B cell (primary cell): ENCODE measurements at places on chromosomes 1 and 21.
A peak's percentile ranks its signal among the peaks of the same experiment; 100 is the strongest.

GRCh38 chr1:62841587-62842169 is 57.7 kb downstream of the ATG4C start:
- H3K4me3 ChIP-seq: no peak overlapping the region
- peak; percentile 70 for DNase-seq
- no peaks in the 10 kb centered on the region for H3K4me1 ChIP-seq
- H3K36me3 ChIP-seq: peaks cover 7% of the 10 kb centered on the region
- no peaks in the 10 kb centered on the region for H3K27me3 ChIP-seq

GRCh38 chr1:170660871-170661645 is 2.9 kb upstream of the PRRX1 start:
- H3K36me3 ChIP-seq: no peaks in the 10 kb centered on the region
- peak; percentile 8 for DNase-seq
- no peak overlapping the region for H3K4me3 ChIP-seq
- H3K27me3 ChIP-seq: peaks cover 75% of the 10 kb centered on the region
- peaks cover 14% of the 10 kb centered on the region for H3K4me1 ChIP-seq

- peaks cover 55% of the 10 kb centered on the region for H3K4me1 ChIP-seq
- H3K36me3 ChIP-seq: peaks cover 37% of the 10 kb centered on the region
- no peaks in the 10 kb centered on the region for H3K27me3 ChIP-seq
- no peak overlapping the region for H3K4me3 ChIP-seq
- peak overlapping the region; percentile 75 for H3K27ac ChIP-seq
Observed at GRCh38 chr1:206472454-206472853, 2.2 kb downstream of the IKBKE start.

DNA sequence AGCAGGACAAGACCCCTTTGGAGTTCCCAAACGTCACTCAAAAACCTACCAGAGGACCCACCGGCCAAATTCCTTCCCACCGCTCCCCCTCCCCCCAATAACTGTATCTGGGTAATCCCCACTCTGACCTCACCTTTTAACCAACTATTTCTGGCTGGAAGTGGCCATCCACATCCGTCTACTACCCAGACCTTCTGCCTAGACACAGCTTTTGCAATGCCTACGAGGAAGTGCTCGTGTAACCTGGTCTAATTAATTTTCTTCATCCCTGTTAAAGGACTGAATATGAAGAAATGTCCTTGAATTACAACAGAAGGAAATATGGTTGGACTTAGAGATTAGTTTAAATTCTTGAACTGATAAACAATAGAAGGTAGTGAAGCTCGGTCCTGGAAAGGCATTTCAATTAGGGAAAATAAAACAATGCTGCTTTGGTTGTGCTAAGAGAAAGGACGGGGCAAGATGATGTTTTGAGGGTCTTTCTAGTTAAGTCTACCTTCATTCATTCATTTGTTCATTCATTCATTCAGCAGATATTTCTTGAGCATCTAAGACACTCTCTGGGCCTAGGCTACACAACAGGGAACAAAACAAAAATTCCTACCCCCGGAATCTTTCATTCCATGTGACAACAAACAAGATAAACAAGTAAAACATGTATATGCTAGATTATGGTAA is 18.8 kb downstream of the AVPR1B start:
- H3K27me3 ChIP-seq: no peaks in the 10 kb centered on the region
- no peaks in the 10 kb centered on the region for H3K36me3 ChIP-seq
- peaks cover 25% of the 10 kb centered on the region for H3K4me1 ChIP-seq
- no peak overlapping the region for H3K27ac ChIP-seq
- H3K4me3 ChIP-seq: no peak overlapping the region

- H3K27ac ChIP-seq: no peak overlapping the region
- no peak overlapping the region for H3K4me3 ChIP-seq
- DNase-seq: no peak
- no peaks in the 10 kb centered on the region for H3K27me3 ChIP-seq
- peaks cover 17% of the 10 kb centered on the region for H3K4me1 ChIP-seq
Observed at GRCh38 chr1:204108312-204109141, 35.6 kb downstream of the SOX13 start.

- H3K27ac ChIP-seq: no peak overlapping the region
- H3K4me1 ChIP-seq: no peaks in the 10 kb centered on the region
- H3K36me3 ChIP-seq: no peaks in the 10 kb centered on the region
- H3K4me3 ChIP-seq: no peak overlapping the region
- no peaks in the 10 kb centered on the region for H3K27me3 ChIP-seq
Observed at GRCh38 chr21:30097791-30098190, 68.8 kb downstream of the CLDN17 start.

DNA sequence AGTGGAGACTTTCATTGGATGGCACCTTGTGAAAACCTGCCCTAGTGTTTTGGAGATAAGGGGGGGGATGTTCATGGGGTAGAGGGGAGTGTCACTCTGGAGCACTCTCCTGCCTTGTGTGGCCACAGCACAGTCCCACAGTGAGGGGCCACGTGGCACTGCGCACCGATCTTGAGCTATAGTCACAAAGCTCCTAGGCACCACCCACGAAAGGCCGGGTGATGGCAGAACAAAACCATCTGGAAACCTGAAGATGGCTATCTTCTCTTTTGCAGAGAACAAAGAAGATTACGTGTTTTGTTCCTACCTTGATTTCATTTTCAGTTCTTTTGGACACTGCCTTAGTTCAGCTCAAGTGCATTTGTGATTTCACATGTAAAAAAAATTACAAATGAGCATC is 220.6 kb downstream of the RGS7 start:
- H3K4me1 ChIP-seq: no peaks in the 10 kb centered on the region
- H3K27ac ChIP-seq: no peak overlapping the region
- H3K4me3 ChIP-seq: no peak overlapping the region
- H3K36me3 ChIP-seq: no peaks in the 10 kb centered on the region

DNA sequence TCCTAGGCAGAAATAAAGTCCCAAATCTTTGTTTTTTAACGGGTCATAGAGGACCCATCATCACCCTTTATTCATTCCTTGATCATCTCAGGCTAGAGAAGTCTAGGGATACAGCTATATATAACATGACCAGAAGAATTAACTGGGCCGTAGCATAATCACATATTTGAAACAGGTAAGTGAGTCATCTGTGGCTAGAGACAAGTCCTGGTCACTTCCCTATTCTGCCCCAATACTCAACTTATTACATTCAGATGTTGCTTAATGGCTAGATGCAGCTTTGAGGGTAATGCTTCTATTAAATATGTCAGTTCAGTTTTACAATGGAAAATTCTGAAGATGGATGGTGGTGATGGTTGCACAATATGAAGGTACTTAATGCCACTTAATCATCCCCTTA is 47.0 kb downstream of the EXO1 start:
- H3K27ac ChIP-seq: no peak overlapping the region
- H3K4me3 ChIP-seq: no peak overlapping the region
- H3K36me3 ChIP-seq: no peaks in the 10 kb centered on the region
- DNase-seq: no peak
- peaks cover 12% of the 10 kb centered on the region for H3K4me1 ChIP-seq

GRCh38 chr1:22318279-22318981 is 133.2 kb upstream of the ZBTB40 start:
- DNase-seq: no peak
- no peak overlapping the region for H3K27ac ChIP-seq
- H3K36me3 ChIP-seq: no peaks in the 10 kb centered on the region
- no peaks in the 10 kb centered on the region for H3K27me3 ChIP-seq
- no peak overlapping the region for H3K4me3 ChIP-seq

DNA sequence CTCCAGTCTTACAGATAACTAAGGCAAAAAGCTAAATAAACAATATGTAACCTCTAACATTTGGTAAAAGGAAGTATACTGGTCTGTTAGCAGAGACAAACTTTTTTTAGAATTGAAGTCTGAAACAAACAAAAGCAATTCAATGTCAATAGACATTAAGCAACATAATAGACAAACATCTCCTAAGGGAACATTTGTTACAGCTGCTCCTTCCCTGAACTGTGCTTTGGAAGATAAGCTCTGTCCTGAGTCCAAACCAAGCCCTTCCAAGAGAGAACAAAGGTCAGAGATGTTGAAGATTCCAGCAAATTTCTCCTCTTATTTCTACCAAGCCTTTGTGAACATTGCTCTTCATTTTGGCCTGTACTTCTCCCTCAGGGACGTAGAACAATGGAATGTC is 25.3 kb downstream of the FMO2 start:
- H3K4me1 ChIP-seq: no peaks in the 10 kb centered on the region
- H3K36me3 ChIP-seq: no peaks in the 10 kb centered on the region
- H3K27ac ChIP-seq: no peak overlapping the region
- no peak overlapping the region for H3K4me3 ChIP-seq
- DNase-seq: no peak

- H3K4me1 ChIP-seq: no peaks in the 10 kb centered on the region
- DNase-seq: no peak
- no peak overlapping the region for H3K4me3 ChIP-seq
- H3K27ac ChIP-seq: no peak overlapping the region
Observed at GRCh38 chr1:201560328-201561194, 21.6 kb downstream of the NAV1 start.

GRCh38 chr1:13682444-13682843 is 17.5 kb upstream of the PRDM2 start:
- H3K27me3 ChIP-seq: no peaks in the 10 kb centered on the region
- H3K4me1 ChIP-seq: no peaks in the 10 kb centered on the region
- no peak for DNase-seq
- H3K27ac ChIP-seq: no peak overlapping the region
